Cortex of kidney (tissue), 1 donor: ENCODE measurements at places on chromosomes 16 and 17.

- DNase-seq: no peak
These were observed 136.5 kb downstream of the FTO start for GRCh38 chr16:53840456-53840855.

GRCh38 chr17:18006495-18007239 is 32.3 kb downstream of the ATPAF2 start:
- no peak for DNase-seq

DNA sequence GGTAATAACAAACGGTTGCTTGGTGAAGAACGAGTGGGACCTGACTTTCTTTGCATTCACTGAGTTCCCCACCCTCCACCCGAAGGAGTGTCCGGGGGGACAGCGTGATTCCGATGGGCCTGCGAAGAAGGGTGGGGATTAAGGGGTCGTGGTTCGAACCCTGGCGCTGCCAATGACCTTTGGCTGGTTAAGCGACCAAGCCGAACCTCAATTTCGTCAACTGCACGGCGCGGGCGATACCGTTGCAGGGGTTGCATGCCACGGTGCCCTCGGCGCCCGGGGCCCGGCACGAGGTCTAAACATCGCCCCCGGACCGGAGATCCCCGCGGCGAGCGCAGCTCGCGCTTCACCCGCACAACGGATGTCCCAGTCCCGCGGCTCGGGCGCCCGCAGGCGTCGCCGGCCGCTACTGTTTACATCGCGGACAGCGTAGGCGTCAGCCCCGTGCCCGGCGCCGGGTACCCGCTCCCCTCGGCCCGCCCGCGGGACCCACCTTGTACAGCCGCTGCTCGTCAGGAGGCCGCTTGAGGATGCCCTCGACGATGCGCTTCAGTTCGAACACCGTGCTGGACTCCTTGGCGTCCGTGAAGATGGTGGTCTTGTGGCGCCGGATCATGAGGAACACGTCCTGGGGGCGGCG is 460 bp downstream of the ELOB start:
- no peak for DNase-seq

GRCh38 chr17:78559749-78560368 is 17.3 kb downstream of the DNAH17 start:
- no peak for DNase-seq

GRCh38 chr16:23131036-23131435 is 18.2 kb downstream of the USP31 start:
- DNase-seq: no peak

- no peak for DNase-seq
These were observed 33.5 kb upstream of the BCO1 start for GRCh38 chr16:81204798-81205680.

GRCh38 chr17:64008346-64008745 is 10.2 kb downstream of the PRR29 start:
- DNase-seq: no peak

DNA sequence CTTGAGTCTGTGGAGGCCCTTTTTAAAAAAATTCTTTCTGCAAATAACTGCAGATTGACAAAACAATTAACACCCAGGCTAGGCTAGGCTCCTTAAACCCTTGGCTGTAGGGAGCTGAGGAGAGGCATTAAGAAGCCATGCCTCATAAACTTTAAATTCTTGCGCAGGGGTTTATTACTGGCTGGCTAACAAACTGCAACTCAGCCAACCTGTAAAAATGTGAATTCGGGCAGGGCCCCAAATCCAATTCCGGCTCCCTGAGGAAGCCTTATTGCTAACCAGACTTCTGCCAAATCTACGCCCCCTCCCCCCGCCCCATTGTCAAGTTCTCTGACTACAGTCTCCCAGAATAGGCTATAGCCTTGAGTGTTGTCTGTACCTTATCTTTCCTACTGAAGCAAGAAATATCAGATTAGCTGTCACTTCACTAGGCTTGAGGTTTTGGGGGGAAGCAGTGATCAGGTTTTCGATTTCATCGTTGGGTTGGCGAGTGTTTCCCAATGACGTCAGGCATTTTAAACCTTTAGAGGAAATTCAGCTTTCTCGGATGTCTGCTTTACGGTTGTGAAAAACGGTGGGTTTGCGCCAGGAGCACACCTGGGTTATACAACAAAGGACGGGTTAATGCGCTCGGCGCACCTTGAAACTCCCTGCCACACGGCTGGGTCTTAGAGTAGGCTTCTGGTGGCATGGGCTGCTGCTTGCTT is 2.0 kb downstream of the CDH3 start:
- no peak for DNase-seq

GRCh38 chr16:23058576-23058975 is 90.7 kb downstream of the USP31 start:
- DNase-seq: no peak

GRCh38 chr17:4476017-4476416 is 22.7 kb upstream of the SPNS2 start:
- DNase-seq: no peak

DNA sequence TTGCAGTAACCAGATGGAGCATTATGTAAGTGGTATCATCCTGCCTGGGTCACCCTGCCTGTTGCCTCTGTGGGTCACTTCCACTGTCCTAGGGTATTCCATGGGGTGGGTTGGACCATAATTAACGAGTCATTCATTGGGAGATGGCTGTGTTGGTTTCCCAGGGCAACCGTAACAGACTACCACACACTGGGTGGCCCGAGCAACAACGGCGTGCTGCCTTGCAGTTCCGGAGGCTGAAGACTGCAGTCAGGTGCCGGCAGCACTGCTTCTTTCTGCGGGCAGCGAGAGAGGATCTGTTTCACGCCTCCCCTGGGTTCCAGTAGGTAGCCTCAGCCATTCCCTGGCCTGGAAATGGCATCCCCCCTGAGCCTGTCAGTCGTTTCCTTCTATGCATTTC is 28.9 kb upstream of the CMIP start:
- no peak for DNase-seq

GRCh38 chr17:10126616-10127501 is 71.5 kb downstream of the GAS7 start:
- no peak for DNase-seq
